Suppressor macrophage treated with lipopolysaccharide for 1 hour (primary cell): ENCODE measurements at places on chromosomes 16 and 17.

- peak; percentile 68 for DNase-seq
These were observed 26.0 kb upstream of the ADCY9 start for GRCh38 chr16:4142268-4142667.

DNA sequence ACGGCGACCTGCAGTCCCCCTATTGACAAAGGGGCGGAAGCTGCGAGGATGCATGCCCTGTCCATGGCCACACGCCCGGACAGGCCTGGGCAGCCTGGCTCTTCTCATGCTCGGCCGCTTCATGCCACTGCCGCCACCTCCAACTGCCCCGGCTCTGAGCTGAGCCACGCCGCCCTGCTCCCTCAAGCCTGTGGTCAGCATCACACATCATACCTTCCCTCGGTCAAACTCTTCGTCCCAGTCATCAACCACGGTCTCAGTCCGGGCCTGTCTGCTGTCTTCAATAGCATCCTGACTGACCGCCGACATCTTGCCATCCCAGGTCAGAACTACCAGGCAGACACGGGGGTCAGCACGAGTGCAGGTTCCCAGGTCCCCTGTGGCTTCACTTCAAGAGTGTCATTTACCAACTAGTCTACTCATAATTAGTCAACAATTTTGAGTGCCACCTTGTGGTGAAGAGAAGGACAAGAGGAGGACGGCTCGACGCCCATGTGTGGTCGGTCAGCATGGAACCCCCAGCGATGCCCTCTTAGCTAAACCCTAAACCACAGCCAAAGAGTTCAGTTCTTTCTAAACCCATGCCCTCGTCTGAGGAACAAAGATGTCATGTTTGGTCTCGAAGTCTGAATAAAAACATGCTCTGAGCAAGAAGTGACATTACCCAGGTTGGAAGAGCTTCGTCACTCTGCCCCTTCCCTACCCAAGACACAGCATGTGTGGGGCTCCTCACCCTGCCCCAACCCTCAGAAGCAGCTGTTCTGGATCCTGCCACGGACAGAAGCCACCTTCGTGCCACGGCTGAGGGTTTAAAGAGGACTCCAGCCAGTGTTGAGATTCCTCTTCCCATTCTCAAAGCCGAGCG lies 16.9 kb upstream of the CYTH1 start:
- DNase-seq, result peak; percentile 58

DNA sequence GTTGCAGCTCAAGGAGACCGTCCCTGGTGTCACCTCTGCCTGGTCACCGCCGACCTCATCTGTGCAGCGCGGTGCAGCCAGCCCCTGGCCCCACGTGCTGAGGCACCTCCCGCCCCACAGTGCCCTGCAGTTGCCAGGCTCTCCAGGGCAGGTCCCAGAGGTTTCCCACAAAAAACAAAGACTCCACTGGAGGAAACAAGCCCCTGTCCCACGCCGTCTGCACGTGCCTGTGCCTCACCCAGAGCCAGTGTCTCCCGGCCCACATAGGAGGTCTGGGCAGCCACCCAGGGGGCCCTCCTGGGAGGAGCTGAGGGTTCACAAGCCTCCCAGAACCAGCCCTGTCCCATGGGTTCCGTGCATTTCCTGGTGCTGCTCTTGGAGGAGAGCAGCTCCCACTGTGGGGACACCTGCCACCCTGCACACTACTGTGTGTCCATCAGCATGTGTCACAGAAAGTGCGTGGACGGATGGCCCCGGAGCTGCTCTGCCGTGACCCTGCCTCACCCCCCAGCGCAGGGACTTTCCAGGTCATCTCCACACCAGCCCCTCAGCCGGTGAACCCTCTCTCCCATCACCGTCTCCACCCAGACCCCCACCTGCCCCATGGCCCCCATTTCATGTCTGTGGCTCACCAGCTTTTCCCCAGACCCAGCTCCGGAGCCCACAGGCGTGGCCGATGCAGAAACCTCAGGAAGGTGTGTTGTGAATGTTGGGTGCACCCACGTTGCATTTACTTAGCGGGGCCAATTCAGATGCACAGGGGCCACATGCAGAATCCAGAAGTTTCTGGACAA lies 17.0 kb upstream of the CDH15 start:
- no peak for DNase-seq

DNA sequence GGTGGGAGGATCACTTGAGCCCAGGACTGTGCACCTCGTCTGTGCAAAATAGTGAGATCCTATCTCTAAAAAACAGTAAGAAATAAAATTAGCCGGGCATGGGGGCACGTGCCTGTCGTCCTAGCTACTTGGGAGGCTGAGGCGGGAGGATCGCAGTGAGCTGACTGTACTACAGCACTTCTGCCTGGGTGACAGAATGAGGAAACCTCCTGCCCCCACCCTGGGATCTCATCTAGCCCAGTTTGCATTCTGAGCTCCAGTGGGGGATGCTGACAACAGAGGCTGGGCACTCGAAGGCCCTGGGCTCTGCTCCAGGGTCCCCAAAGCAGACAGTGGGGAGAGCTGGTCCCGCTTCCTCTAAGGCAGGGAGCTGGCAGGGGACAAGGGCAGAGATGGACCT lies 7.1 kb downstream of the NAGPA start:
- no peak for DNase-seq

DNA sequence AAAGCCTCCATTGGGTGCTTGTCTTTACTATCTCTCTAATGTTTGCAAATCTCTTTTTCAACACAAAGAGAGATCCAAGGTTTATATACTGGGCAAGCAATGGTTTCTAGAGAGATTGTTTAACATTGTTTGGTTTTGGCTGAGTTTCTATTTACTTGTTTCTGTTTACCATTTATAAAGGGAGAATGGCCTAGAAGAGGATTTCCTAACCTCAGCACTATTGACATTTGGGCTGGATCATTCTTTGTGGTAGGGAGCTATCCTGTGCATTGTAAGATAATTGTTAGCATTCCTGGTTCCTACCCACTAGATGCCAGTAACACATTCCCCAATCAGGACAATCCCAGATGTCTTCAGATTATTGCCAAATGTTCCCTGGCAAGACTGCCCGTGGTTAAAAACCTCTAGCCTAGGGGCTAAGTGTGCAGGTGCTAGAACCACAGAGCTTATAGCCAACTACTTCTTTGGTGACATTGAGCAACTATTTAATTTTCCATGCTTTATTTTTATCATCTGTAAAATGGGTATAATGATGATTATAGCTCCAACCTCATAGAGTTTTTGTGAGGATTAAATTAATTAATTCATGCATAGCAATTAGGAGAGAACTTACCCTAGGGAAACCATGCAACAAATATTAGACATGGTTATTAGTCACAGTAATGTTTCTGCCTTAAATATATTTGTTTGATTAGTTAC lies 413.9 kb upstream of the MAF start:
- no peak for DNase-seq

DNA sequence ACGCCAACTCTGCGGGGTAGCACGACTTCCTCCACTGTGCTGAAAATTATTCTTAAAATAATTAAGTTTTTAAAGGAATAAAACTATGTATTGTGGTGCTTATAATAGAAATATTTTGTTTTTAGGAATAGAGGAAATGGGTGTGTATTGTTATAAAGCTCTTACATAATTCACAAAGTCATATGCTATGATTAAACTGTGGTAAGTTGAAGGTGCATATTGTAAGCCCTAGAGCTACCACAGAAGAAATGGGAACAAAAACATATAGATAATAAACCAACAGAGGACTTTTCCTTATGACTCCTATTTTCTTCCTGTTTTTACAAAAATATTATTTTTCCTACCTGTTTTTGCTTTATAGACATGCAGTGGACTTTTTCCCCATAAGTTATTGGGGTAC lies 4.3 kb upstream of the SLFN11 start:
- DNase-seq, result peak; percentile 19

- DNase-seq, result no peak
These were observed 33.2 kb downstream of the VPS35L start for GRCh38 chr16:19588661-19589060.

GRCh38 chr17:37158290-37158689 lies 209.5 kb downstream of the AATF start:
- DNase-seq, result no peak

DNA sequence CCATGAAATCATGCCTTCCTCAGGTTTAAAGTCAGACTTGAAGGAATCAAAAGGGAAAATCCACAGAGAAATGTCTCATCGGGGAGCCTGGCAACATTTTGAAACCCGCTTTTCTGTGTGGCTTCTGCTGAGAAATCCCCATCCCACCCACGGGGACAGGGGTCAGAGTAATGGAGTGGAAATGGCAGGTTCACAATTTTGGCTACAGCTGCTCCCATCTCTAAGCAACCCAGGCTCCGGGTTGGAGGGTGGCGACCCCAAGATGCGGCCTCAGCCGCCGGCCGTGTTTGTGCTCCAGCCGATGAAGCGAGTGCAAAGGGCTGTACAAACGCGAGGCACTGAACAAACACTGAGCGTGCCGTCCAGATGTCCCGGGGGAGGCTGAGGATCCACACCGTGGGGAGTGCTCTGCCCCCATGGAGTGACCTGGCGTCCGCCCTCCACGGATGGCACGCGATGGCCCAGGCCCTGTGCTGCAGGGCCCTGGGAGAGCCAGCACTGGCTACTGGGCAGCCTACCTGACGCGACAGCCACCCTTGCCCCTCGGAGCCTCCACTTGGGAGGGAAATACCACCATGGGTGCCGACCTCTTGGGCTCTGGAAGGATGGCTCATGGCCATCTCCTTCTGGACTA lies 22.2 kb downstream of the SLC43A2 start:
- DNase-seq, result peak; percentile 98

DNA sequence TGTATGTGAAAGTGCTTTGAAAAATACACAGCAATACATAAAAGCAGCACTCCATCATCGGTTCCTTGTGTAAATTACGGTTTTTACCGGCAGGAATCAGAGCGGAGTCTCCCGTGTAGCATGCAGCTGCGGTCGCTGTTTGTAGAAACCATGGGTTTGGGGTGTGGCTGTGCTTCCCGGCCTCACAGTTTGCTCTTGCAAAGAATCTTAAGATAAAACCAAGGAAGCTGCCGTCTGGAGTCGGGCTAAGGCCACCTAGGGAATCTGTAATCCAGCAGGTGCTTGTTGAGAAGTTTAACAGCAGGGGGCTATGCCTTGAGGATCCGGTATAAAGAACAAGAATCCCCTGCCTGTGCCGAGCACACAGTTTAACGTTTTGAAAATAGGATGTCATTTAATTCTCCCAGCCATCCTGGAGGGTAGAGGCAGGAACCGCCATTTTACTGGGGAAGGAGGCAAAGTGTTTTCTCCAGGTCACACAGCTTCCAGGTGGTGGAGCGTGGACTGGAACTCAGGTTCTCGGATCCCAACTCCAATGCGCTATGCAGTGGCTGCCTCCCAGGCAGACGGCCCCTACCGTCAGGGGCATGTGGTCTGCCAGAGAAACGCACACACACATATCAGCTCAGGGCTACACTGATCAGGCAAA lies 6.0 kb upstream of the TLCD3A start:
- no peak for DNase-seq

- no peak for DNase-seq
These were observed 879.7 kb upstream of the EEF2KMT start for GRCh38 chr16:5977329-5977728.
